Activated CD4-positive, alpha-beta T cell treated with anti-CD3 and anti-CD28 coated beads, Interleukin-2, amount 10 ng/mL, durations not matched to agents 24 days and 14 days (primary cell): ENCODE measurements at places on chromosomes 11 and 22. TPM values are rescaled to one million over a fixed set of nuclear protein-coding genes. Genes with fewer than 3 reads are reported as not detected.

GRCh38 chr11:1225386-1226225 is 2.7 kb downstream of the MUC5B start:
- no peaks in the 10 kb centered on the region for H3K36me3 ChIP-seq
- no peaks in the 10 kb centered on the region for H3K27me3 ChIP-seq
- H3K4me3 ChIP-seq: no peak overlapping the region

Gene CLDN5
- 0.44 and 0.71 TPM in 2 replicates for total RNA-seq

Gene MIOX
- total RNA-seq: 0.21 and 0.40 TPM in 2 replicates

- H3K27ac ChIP-seq: no peak overlapping the region
- no peak for DNase-seq
- no peaks in the 10 kb centered on the region for H3K36me3 ChIP-seq
- peaks cover 47% of the 10 kb centered on the region for H3K27me3 ChIP-seq
- H3K4me3 ChIP-seq: no peak overlapping the region
Measured at GRCh38 chr11:8260202-8260966, 3.3 kb downstream of the LMO1 start.

DNA sequence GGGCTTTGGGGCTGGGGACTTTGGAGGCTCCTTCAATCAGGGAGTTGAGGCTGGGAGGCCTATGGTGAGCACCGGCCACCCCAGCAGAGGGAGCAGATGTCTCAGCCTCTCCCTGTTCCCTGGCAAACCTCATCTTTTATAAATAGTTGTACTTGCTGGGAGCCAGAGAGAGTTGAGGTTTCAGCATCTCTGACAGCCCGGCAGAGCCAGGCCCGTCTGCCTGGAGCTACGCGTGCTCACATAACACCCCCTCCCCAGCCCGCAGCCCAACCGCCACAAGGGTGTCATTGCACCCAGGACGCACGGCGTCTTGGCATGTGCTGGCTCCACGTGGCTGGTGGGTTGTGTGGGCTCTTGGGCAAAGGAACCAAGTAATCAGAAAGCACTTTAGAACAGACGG is 127.1 kb downstream of the CHST1 start:
- no peaks in the 10 kb centered on the region for H3K4me1 ChIP-seq
- H3K27me3 ChIP-seq: no peaks in the 10 kb centered on the region
- no peak overlapping the region for H3K4me3 ChIP-seq
- no peak overlapping the region for H3K27ac ChIP-seq
- H3K36me3 ChIP-seq: no peaks in the 10 kb centered on the region

DNA sequence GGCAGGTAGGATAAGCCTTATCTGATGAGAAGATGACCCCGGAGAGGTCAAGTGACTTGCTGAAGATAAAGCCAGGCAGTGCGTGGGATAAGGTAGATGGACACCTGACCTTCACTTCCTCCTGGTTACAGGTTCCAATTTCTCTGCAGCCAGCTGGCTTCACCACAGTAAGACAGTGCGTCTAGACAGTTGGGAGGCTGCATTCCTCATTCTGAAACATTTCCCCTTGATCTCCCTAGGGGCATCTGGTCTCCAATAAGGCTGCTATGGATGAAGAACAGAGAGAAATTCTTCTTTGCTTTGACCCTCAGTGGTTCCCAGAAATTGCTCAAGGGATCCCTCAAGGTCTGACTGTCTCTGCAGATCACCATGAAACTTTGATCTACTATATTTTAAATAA is 211.3 kb downstream of the MYO18B start:
- DNase-seq: no peak
- no peak overlapping the region for H3K4me3 ChIP-seq
- no peaks in the 10 kb centered on the region for H3K4me1 ChIP-seq
- H3K27ac ChIP-seq: no peak overlapping the region
- H3K27me3 ChIP-seq: no peaks in the 10 kb centered on the region

- H3K4me1 ChIP-seq: no peaks in the 10 kb centered on the region
- no peak overlapping the region for H3K4me3 ChIP-seq
- no peak overlapping the region for H3K27ac ChIP-seq
Measured at GRCh38 chr22:44271732-44272400, 40.9 kb downstream of the SHISAL1 start.

GRCh38 chr11:17528906-17529843 is 15.0 kb downstream of the USH1C start:
- no peaks in the 10 kb centered on the region for H3K36me3 ChIP-seq
- no peak overlapping the region for H3K4me3 ChIP-seq
- no peak overlapping the region for H3K27ac ChIP-seq
- no peak for DNase-seq
- H3K27me3 ChIP-seq: peaks cover 11% of the 10 kb centered on the region

GRCh38 chr22:20979243-20979809 is 2.8 kb upstream of the LZTR1 start:
- DNase-seq: peak; percentile 88
- peak overlapping the region; percentile 56 for H3K4me3 ChIP-seq
- no peaks in the 10 kb centered on the region for H3K27me3 ChIP-seq
- peaks cover 29% of the 10 kb centered on the region for H3K4me1 ChIP-seq

DNA sequence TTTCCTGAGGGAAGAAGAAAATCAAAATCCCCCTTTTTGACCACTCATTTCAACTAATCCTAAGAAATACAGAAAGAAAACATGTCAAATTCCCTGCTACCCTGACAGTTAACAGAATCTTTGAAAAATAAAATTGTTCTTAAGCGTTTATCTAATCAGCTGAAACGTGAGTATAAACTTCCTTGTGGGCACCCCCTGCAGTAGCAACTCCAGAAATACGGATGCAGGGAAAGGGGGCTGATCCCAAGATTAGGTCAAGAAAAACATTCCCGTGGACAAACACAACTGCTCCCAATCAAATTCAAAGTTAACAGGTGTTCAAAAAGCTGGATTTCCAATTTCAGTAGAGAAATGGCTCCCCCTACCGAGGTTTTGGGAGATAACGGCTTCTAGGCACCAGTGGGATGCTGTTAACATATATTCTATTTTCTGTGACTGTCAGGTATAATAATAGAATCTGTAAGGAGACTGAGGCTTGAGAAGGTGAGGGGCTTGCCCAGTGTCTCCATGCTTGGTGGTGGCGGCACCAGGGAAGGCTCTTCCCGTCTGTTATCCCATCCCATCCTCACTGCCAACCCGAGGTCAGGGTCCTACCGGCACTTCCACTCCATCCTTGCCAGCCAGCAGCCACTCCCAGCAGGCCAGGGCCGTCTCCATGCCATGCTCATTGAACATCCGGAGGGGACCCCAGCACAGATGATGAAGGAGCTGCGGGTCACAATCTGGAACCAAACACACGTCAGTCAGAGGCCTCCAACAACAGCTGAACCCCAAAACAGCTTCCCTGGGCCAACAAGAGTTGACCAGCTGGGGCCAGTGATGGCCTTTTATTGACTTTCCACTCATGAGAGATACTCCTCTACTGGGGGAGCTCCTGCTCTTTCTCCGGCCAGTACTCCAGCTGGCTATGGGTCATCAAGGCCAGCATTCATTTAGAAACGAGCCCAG is 32.0 kb upstream of the SERPIND1 start:
- H3K27ac ChIP-seq: no peak overlapping the region
- peak; percentile 82 for DNase-seq
- H3K4me1 ChIP-seq: peaks cover 7% of the 10 kb centered on the region
- H3K4me3 ChIP-seq: no peak overlapping the region
- peaks cover 32% of the 10 kb centered on the region for H3K36me3 ChIP-seq
- no peaks in the 10 kb centered on the region for H3K27me3 ChIP-seq

DNA sequence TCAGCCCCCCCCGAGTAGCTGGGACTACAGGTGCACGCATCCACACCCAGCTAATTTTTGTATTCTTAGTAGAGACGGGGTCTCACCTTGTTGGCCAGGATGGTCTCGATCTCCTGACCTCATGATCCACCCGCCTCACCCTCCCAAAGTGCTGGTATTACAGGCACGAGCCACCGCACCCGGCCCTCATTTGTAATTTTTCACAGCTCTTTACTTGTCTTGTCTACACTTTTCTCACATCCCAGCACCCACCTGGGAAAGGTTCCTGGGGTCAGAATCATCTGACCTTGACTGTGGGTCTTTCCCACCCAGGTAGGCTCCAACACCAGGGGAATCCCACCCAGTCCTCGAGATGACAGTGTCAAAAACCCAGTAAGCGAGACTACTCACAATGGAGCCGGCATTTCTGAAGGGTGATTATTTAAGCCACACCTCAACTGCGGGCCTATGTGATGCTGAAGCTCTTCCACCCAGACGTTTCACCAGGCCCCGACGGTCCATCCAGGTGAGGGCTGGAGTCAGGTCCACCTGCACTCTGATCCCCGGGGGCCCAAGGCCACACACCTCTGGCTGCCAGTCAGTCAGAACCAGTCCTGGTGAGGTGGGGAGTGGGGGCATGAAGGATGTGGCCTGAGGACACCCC is 23.4 kb downstream of the CELSR1 start:
- H3K27me3 ChIP-seq: peaks cover 2% of the 10 kb centered on the region
- no peak overlapping the region for H3K4me3 ChIP-seq
- no peak for DNase-seq

DNA sequence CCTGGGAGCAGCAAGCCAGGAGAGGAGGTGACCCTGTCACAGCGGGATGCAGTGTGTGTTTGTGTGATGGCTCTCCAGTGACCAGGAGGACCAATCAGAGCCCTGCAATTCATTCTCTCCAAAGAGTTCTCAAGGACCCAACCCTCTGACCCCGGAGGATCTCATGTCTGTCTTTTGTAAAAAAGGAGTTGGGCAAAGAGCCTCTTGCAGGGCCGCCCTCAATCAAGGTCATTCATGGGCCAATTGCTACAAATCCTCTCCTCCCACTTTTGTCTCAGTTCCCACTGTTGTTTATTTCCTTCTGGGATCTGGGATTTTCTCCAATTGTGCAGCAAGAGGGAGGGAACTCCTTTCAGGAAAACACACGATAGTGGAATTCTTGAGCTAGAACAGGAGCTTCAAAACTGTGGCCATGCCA is 4.0 kb downstream of the TECTA start:
- H3K36me3 ChIP-seq: no peaks in the 10 kb centered on the region
- H3K4me3 ChIP-seq: no peak overlapping the region
- H3K27me3 ChIP-seq: peaks cover 12% of the 10 kb centered on the region
- no peak for DNase-seq
- no peak overlapping the region for H3K27ac ChIP-seq
- H3K4me1 ChIP-seq: no peaks in the 10 kb centered on the region

DNA sequence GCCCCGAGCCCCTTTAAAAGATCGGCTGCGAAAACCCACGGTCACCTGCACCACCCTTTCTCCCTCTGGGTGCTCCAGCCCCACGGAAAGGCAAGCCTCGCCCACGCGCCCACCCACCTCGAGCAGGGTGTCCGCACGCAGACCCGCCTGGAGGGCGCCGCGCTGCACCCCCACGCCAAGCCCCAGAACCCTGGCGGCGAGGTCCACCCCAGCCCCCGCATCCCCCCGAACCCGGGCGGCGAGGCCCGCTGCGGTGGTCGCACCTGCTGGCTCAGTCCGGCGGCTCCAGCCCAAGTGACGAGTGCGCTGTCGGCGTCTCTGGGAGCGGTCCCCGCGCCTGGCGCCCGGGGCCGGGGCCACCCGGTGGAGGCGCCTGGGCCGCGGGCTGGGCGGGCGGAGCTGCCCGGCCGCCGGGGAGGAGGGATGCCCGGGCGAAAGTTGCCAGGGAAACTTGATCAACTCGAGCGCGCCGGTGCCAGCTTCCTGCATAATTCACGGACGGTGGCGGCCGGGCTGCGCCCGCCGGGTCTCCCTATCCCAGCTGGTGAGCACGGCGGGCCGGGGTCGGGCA is 1.1 kb downstream of the SHANK2 start:
- H3K4me1 ChIP-seq: no peaks in the 10 kb centered on the region
